Activated naive CD8-positive, alpha-beta T cell treated with anti-CD3 and anti-CD28 coated beads, Interleukin-2, amount 10 ng/mL, durations not matched to agents 7 days and 5 days (primary cell): ENCODE measurements at places on chromosomes 6 and 20. TPM values are rescaled to one million over a fixed set of nuclear protein-coding genes. Genes with fewer than 3 reads are reported as not detected.

Gene MUC22
- not detected for total RNA-seq

Gene LAMA4
- not detected for total RNA-seq

Gene ERMARD
- total RNA-seq = 33.9 TPM

Gene PGBD1
- total RNA-seq = 3.9 TPM
